Dorsolateral prefrontal cortex (tissue), 122 donors: ENCODE measurements at places on chromosomes 13 and 19. TPM values are rescaled to one million over a fixed set of nuclear protein-coding genes. Genes with fewer than 3 reads are reported as not detected.

- no peak for DNase-seq
Observed at GRCh38 chr19:32580353-32580900, 563 bp upstream of the PDCD5 start.

- DNase-seq = peak; percentile 51
Observed at GRCh38 chr13:99380921-99381645, 73.9 kb upstream of the GPR183 start.

The IL12RB1 gene
- total RNA-seq = 3.1 TPM

- DNase-seq = no peak
Observed at GRCh38 chr13:108610507-108610906, 18.9 kb upstream of the MYO16 start.

GRCh38 chr13:78875792-78876580 is 217.0 kb upstream of the OBI1 start:
- no peak for DNase-seq

The RNF17 gene
- total RNA-seq = not detected

- DNase-seq = no peak
Observed at GRCh38 chr13:20161275-20161950, 561 bp upstream of the GJA3 start.

DNA sequence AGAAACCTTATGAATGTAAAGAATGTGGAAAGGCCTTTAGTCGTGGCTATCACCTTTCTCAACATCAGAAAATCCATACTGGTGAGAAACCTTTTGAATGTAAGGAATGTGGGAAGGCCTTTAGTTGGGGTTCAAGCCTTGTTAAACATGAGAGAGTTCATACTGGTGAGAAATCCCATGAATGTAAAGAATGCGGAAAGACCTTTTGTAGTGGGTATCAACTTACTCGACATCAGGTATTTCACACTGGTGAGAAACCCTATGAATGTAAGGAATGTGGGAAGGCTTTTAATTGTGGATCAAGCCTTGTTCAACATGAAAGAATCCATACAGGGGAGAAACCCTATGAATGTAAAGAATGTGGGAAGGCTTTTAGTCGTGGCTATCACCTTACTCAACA is 20.8 kb downstream of the ZNF283 start:
- DNase-seq = no peak

The SLC25A23 gene
- 212 TPM for total RNA-seq
